ENCODE measurements at places on chromosomes 5 and 9.

- no peak for DNase-seq
These were observed 68.4 kb downstream of the GAPVD1 start for GRCh38 chr9:125329978-125330377.

DNA sequence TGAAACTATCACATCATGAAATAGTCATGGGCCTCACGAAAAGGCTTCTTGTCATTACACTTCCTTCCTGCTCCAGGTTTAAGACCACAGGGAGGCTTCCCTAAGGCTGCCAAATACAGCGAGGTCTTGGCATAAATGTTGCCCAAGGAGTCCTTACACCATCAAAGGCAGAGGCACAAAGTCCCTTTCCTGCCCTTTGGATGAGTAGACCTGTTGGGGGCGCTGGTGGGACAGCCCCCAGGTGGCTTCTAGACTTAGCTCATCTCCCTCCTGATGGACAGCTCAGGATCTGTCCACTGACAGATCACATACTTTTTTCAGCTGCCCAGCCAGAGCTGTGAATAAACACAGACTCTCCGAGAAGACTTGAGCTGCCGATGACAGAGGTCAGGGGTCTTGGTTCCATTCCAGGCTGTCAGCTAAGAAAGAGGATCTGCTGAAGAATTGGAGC, 15.5 kb upstream of the MEGF9 start:
- DNase-seq, result no peak

- DNase-seq, result no peak
These were observed 83.1 kb downstream of the HINT1 start for GRCh38 chr5:131081913-131082488.

GRCh38 chr9:14769230-14769571, 46.7 kb upstream of the CER1 start:
- no peak for DNase-seq

DNA sequence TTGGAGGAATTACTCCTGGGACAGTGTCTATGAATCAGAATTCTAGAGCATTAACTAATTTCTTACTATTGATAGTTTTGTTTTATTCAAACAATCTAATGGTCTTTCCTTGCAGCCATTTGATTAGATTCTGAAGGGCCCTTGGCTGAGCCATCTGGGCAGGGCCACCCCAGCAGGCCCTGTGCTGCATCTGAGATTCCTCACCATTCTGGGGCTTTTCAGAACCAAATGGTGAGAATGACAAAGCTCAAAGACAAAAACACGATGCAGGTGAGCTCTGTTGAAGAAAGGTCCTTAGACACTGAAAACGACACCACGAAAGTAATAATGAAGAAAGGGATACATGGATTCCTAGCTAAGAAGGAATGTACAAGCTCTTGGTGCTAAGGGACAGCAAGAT, 321.0 kb upstream of the IRX4 start:
- DNase-seq, result no peak

- DNase-seq, result no peak
These were observed 920 bp downstream of the PMPCA start for GRCh38 chr9:136411378-136411777.

- peak; percentile 81 for DNase-seq
These were observed 4.8 kb downstream of the ATP6V1G1 start for GRCh38 chr9:114592356-114592755.

- no peak for DNase-seq
These were observed 351.0 kb downstream of the KIAA0825 start for GRCh38 chr5:94267350-94267899.

DNA sequence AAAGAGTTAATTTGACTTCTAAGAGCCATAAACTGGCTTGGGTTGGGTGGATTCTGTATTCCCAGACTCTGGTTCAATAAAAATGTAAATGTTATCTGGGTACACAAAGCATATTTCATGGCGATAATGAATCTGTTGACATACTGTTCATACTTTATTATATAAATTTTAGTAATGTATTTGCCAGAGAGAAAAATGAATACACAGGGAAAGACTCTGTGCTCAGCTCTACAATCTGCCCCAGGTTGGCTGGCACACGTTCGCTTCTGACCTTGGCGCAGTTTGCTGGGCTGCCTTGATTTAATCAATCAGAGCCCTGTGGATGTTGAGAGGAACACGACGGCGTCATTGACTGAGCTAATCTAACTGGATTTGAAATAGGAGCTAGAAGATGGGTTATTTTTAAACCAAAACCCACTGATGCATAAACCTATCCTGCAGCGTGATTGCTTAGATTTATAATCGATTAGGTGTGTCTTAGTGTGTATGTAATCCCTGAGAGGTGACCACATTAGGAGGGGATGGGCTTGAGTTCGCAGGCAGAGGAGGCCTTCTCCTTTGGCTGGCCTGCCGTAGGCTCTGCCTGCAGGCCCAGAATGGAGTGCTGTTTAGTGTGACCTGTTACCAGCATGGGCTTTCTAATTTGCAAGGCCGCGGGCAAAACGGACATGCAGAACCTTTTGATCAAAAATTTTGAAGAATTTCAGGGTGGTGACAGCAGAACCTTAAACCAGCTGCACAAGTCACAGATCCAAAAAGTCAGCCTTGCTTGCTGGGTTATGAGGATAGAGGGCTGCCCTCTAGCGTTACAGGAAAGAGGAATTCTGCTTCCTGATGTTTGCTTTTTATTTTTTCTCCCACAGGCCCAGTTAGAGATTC, 3.9 kb upstream of the ADCY2 start:
- no peak for DNase-seq

GRCh38 chr9:134059188-134059641, 8.6 kb downstream of the BRD3 start:
- DNase-seq, result no peak

- no peak for DNase-seq
These were observed 178.5 kb downstream of the ADAMTS12 start for GRCh38 chr5:33713136-33713765.

- no peak for DNase-seq
These were observed 25.6 kb downstream of the KCNN2 start for GRCh38 chr5:114387433-114387832.

GRCh38 chr9:89606624-89607311, 2.0 kb downstream of the GADD45G start:
- no peak for DNase-seq

DNA sequence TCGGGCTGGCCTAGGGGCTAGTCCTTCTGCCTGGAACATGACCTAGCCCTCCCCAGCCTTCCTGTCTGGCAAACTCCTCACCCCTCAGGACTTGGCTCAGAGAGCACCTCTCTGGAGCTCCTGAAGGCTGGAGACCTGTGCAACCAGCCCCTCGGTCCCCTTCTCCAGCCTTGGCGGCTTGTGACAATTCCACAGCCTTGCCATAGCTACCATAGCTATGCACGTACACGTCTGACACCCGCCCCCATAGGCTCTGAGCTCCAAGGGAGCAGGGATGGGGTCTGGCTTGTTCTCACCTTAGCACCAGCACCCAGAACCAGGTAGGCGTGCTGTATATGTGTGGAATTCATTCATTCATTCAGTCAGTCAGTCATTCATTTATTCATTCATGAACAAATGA, 49.7 kb downstream of the NTNG2 start:
- DNase-seq, result no peak

- no peak for DNase-seq
These were observed 315 bp downstream of the UBQLN1 start for GRCh38 chr9:83707518-83707767.

DNA sequence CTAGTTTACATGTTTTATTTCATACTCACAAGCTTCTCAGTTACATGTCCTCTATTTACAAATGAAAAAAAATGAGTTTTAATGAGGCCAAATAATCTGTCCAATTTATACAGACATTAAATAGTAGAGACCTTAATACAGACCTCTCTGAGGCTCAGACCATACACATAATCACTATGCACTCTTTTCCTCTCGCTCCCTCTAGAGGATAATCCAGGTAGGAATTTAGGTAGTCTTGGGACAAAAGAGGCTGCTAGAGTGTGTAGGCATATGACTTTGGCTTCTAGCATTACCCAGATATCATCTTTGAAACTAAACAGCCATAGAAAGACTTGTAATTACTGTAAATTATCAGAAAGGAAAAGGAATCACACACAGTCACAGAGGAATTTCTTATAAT, 444.7 kb downstream of the HINT1 start:
- no peak for DNase-seq

GRCh38 chr5:169574134-169574646, 9.4 kb upstream of the SPDL1 start:
- no peak for DNase-seq

DNA sequence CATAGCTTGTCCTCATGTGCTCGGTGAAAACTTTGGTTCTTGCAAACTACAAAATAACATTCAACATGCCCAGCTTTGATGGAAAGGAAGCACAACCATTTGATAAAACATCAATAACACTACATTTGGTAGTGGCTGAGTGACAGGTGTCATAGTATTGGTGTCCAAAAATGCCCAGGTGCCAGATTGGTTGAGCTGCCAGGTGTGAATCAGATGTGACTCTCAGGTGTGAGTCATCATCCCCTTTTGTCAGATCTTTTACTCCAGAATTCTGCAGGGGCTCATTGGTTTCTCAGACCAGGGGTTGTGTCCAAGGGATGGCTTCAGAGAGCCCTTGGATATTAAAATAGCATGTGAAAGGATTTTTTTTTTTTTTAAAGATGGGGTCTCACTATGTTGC, 22.5 kb upstream of the POMT1 start:
- no peak for DNase-seq

DNA sequence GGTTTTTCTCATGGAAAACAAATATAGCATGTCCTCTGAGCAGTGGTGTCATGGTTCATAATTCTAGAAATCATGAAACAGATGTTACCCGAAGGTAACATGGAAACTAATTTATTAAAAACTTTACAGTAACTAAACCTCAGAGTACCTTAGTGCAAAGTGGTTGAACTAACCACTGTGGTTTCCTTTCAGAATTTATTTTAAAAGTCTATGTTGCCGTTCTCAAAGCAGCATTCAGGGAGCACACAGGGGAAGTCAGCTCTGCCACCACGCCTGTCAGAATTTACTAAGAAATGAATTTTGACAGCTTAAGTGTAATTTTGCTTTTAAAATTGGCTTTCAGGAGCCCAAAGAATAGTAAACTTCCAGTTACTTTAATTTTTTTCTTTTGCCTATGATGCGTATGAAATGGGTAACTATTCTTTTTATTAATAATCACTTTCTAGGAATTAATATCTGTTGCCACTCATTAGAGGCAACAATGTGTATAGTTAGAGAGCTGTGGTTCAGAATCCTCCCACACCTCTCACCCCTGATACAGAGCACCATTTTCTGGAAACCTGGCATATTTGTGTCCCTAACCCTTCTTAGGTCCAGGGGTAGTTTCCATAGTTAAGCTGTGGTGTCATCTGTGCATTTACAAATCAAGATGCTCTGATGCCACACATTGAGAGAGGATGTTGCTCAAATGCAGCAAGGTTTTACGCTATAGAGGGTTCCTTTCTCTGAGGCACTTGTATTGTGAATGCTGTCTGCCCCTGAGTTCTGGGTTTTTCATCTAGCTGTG, 202.6 kb downstream of the ZSWIM6 start:
- DNase-seq, result peak; percentile 4

- no peak for DNase-seq
These were observed 766 bp upstream of the LRRC26 start for GRCh38 chr9:137170486-137171148.

- DNase-seq, result no peak
These were observed 148.2 kb upstream of the LRRTM2 start for GRCh38 chr5:139023286-139023685.

GRCh38 chr9:101400120-101400519, 1.5 kb downstream of the ZNF189 start:
- no peak for DNase-seq

- no peak for DNase-seq
These were observed 215.5 kb downstream of the MPDZ start for GRCh38 chr9:13063880-13064459.

DNA sequence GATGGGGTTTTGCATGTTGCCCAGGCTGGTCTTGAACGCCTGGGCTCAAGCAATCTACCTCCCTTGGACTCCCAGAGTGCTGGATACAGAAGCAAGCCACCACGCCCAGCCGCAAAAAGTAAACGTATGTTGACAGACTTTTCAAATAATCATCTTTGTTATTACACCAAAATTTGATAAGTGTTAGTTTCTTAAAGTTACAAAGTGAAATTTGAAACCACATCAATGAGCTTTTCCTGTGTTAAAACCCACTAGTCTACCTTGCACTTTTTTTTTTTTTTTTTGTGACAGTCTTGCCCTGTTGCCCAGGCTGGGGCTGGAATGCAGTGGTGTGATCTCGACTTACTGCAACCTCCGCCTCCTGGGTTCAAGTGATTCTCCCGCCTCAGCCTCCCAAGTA, 29.9 kb downstream of the SPACA9 start:
- DNase-seq, result peak; percentile 17

DNA sequence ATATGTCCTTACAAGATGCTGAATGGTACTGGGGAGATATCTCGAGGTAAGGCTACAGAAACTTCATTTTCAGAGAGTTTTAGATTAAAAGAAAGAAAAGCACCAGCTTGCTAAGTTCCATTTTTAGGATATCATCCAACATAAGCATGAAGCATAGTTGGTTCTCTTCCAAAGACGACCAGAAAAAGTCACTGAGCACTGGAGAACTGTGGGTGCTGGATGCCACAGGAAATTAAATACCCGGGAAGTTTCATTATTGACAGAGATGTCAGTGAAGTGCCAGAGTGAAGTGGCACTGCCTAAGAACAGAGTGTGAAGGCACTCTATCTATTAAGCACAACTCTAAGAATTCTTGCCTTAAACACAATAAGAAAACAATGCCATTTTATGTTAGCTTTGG, 76.8 kb downstream of the PIK3R1 start:
- DNase-seq, result no peak

GRCh38 chr9:3161912-3162311, 318.0 kb upstream of the PUM3 start:
- DNase-seq, result no peak

DNA sequence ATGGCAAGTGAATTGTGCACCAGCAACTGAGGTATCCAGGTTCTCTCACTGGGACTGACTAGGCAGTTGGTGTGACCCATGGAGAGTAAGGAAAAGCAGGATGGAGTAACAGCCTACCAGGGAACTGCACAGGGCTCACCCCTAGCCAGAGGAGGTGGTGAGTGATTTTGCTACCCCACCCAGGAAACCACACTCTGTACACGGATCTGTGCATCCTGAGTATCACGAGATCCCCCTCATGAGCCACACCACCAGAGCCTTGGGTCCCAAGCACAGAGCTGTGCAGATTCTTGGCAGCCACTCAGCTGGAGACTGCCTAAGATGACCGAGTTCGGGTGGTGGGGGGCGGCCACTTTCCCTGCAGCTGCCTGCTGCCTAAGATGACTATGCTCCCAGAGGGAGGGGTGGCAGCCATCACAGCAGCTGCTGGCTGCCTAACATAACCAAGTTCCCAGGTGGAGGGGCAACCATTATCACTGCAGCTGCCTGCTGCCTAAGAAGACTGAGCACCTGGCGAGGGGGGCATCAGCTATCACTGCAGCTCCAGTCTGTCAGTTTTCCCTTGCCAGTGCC, 48.4 kb upstream of the EFNA5 start:
- no peak for DNase-seq

DNA sequence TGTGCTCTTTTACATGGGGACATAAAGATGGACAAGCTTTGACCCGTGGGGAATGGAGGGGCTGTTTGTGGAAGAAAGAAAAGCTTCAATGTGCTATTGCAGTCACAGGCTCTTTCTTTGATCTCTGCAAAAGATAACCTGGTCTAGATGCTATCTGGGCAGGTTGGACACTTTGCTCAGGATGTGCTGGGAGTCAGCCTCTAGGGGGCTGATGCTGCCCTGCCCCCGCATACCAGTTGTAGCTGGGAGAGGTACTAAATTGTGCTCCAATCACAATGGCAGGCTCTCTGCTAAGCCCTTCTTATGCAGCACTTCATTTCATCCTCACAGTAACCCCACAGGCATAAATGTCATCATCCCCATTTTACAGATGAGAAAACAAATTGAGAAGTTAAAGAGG, 67.2 kb downstream of the PSD2 start:
- DNase-seq, result no peak

- DNase-seq, result no peak
These were observed 394.8 kb downstream of the CSNK1G3 start for GRCh38 chr5:123906698-123907295.

Measured in naive thymus-derived CD4-positive, alpha-beta T cell (primary cell).